ENCODE measurements at places on chromosomes 7 and 10.
A peak's percentile ranks its signal among the peaks of the same experiment; 100 is the strongest.

DNA sequence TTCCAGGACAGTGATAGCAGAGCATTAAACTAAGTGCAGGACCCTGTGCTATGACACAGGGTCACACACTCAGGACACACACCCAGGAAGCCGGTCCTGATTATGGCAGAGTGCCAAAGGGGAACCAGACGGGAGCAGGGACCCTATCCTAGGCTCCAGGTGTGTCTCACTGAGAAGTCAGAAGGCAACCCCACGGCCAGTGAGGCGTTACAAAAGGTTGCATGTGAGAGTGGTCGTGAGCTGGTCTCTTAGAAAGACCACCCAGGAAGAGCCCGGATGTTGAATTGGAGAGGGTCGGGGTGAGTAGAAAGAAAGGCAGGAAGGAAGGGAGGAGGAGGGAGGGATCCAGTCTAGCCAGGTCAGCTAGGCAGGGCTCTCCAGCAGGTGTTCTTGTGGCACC, 31.0 kb downstream of the FRMPD2 start:
- DNase-seq, result no peak

DNA sequence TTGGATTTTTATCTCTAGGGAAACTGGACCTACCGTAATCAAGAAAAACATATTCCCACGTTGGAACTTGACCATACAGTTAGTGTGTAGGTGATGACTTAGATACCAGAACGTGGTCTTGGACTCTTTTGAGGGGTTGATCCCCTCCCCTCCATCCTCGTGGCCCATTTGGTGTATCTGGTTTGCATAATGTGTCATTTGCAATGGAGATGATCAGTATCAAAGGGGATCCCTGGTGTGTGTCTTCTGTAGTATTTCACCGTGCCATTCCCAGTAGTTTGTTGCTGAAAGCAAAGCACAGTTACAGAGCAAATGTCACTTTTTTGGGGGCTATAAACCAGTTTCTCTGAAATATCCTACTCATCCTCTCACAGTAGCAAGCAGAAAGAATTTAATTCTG, 217.7 kb downstream of the TCF7L2 start:
- DNase-seq, result no peak

DNA sequence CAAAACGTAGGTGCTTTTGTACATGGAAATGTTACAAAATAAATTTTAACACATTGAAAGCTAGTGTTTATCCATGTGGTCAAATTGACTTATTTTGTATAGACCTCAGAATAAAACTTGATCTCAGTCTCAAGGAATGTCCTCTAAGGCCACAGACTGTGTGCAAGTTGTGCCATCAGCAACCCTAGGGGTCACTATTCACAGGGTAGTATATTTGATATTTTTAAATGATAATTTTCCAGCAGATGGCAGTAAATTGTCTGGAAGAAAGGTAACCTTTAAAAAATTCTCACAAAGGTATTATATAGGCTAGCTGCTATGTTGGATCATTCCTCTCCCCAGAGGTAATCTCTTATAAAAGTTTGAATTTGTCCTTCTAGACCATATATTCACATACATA, 12.9 kb upstream of the SNX10 start:
- no peak for DNase-seq

GRCh38 chr10:72889391-72889831, 4.1 kb upstream of the OIT3 start:
- no peak for DNase-seq

DNA sequence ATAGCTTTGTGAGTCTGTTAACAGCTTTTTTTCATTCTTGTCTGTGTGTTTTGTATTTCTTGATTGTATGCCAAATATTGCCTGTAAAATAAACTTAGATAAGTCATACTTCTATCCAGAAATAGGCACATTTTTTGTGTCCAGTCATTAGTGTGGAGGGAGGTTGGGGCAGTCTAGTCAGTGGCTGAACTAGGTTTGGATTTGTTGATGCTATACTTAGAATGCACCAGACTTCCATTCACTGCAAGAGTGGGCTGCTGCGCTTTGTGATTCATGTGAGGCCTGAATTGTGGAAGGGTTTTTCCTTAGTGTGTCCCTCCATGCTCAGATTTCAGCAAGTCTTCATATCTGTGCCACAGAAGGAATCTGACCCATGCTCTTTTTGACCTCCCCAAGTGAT, 50.0 kb downstream of the TRUB1 start:
- no peak for DNase-seq

- no peak for DNase-seq
These were observed 182.7 kb upstream of the MKLN1 start for GRCh38 chr7:131145026-131145425.

- no peak for DNase-seq
These were observed 189.2 kb downstream of the MBL2 start for GRCh38 chr10:52583336-52583735.

DNA sequence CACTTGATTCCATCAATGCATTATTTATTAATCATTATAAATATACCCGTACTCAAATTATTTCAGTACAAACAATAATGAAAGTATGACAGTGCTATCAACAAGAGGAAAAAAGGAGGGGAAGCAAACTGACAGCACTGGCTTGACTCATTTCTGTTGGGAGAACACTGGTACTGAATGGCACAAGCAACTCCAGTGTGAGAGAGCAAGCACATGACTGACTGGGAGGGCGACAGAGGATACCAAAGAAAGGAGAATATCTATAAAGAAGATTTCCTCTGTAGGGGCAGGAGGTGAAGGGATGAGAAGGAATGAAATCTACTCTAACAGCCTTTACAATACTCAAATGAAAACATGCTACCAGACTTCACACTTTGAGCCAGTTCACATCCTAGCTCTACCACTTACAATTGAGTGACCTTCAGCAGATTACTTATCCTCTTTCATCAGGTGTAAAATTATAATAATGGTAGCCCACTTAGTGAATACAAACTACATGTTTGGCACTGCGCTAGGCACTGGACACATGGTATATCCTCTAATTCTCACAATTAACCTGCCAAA, 1.5 kb downstream of the USP54 start:
- DNase-seq, result peak; percentile 87

DNA sequence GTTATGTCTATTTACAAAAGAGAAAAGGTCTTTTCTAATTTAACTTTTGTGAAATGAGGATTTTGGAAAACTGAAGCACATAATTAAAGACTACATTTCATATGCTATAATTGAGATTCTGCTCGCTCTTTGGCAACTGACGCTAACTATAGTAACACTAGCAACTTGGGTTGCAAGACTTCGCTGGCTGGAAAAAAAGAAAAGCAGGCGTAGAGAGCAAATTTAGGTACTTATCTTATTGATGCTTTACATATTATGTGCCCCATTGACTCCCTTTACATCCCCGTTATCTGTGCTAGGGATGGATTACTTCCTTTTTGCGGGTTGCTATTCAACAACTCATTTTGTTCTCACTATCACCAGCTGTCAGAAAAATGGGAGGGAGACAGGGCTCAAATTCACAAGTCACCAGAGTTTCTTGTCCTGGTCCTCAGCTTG, 10.5 kb downstream of the SEMA3C start:
- peak; percentile 31 for DNase-seq

DNA sequence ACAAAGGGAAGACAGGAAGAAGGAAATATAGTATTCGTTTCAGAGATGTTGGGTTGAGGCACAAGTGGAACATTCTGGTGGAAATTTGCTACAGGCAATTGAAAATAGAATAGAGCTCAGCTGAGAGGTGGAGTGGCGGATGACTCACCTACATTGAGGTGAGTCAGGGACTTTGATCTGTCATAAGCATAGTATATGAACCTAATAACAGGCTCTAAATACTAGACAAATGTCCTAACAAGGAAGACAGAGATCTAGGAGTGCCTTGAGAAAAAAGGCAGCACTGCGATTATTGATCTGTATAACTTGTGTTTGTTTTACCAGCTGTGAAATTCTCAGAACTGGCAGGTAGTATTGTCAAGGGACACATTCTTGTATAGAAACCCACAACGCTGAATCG, 907 bp upstream of the IFRD1 start:
- DNase-seq, result no peak

GRCh38 chr7:130961128-130961601, 227.2 kb upstream of the KLF14 start:
- no peak for DNase-seq

DNA sequence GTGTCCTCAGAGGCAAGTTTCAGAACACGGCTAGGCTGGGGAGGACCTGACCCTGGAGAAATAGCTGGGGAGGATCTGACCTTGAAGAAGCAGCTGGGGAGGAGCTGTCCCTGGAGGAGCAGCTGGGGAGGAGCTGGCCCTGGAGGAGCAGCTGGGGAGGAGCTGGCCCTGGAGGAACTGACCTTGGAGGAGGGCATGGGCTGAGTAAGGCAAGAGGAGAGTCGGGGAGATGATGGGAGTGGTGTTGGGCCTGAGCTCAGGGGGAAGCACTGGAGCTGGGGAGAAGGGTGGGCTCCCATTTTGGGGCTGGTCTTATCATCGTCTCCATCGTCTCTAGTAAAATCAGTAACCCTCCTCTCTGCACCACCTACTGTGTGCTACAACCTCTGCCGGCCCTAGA, 179.8 kb upstream of the SHH start:
- no peak for DNase-seq

- no peak for DNase-seq
These were observed 18.1 kb downstream of the IQCE start for GRCh38 chr7:2576742-2577491.

- no peak for DNase-seq
These were observed 57.1 kb downstream of the STK17A start for GRCh38 chr7:43639858-43640491.

GRCh38 chr7:20698469-20698868, 83.0 kb downstream of the ABCB5 start:
- no peak for DNase-seq

- DNase-seq, result no peak
These were observed 41.1 kb downstream of the TMEM270 start for GRCh38 chr7:73901823-73902597.

DNA sequence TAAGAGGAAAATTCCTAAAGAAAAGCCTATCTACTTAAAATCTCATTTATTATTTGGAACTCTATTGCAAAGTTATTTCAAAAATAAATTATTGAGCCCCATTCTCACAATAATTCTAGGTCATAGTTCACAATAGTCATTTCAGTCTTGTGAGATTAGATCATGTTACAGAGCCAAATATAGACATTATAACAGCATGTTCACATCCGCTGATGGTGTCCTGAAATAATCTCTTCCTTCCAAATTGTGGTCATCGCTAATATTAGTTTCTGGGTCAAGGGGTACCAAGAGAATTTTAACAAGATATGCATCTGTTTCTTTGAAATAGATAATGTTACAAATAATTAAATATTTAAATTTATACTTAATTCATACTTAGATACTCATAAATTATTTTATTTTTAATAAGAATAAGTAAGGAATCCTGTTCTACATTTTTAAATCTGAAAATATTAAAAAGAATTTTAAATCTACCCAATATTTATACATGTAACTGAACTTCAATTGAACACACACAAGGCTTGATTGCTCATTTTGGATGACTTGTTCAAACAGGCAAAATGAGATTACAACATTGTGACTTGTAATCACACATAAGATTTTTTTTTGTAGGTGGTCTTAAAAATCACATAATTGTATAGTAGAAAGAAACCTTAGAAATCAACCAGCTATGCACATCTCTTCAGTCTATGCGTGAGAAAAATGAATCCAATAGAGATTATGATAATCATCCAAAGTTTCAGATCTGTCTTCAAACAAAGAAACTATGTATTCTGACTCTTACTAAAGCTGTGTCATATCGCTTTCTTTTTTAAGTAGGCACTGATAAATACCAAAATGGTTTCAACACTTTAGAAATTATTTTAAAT, 13.1 kb downstream of the GNAT3 start:
- DNase-seq, result no peak

DNA sequence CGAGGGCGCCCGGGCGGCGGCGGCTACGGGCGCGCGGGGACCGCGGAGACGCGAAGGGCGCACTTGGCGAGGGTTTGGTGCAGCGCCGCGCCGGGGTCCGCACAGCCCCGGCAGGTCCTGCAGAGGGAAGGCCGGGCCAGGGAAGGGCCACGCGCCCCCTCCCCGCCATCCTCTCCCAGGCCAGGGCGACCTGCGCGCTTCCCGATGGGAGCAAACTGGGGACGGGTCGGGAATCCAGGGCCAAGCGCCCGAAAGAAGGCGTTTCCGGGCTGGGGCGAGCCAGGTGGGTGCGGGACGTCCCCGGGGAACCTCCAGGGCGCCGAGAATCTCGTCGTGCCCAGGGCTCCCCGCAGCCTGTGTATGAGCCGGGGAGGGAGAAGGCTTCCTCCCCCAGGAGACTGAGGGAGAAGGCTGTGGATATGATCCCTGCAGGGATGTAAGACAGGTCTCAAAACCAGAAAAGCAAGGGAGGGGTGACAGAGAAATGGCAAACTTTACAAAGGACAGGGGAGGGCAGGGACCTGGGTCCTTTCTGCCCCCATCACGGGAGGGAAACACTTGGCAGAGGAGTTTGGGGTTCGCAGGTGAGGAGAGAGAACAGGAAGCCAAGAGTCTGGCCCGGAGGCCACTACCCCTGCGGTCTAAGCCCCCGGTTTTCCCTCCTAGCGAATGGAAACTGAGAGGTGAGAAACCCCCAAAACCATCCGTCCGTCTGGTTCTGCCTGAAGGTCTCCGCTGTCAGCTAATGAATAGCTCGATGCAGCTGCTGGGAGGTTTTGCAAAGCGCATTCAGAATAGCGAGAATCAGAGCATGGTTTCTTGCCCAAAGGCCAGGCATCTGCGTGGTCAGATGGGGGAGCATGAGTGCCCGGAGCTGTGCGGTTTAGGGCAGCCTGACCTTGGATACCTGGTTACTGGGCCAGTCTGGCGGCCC, 674 bp downstream of the AMZ1 start:
- peak; percentile 50 for DNase-seq

- DNase-seq, result no peak
These were observed 997 bp upstream of the LDB1 start for GRCh38 chr10:102120991-102121738.

- no peak for DNase-seq
These were observed 46.2 kb downstream of the GRK5 start for GRCh38 chr10:119253433-119254174.

DNA sequence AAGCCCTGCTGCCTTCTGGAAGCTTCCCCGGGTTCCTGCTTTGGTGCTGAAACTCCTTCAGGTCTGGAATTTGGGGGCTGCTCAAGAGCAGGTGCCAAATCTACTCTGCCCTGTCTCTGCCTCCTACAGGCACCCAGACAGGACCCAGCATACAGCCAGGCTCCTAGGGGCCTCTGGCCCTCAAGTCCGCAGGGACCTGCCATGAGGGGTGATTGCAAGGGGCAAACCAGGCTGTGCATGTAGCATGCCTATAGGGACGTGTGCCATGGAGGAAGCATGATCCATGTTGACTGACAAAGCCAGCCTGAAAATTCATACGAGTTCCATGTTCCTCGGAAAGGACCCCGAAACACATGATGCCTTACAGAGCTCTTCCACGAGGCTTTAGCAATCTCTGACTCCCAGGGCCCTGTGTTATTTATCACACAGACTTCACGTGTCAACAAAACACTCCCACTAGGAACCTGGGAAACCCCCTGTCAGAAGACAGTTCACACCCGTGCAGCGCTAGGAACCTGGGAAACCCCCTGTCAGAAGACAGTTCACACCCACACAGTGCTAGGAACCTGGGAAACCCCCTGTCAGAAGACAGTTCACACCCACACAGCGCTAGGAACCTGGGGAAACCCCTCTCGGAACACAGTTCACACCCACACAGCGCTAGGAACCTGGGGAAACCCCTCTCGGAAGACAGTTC, 75.3 kb upstream of the DNAAF5 start:
- DNase-seq, result no peak
